RKO (cell line): ENCODE measurements at places on chromosomes 2 and 18.

DNA sequence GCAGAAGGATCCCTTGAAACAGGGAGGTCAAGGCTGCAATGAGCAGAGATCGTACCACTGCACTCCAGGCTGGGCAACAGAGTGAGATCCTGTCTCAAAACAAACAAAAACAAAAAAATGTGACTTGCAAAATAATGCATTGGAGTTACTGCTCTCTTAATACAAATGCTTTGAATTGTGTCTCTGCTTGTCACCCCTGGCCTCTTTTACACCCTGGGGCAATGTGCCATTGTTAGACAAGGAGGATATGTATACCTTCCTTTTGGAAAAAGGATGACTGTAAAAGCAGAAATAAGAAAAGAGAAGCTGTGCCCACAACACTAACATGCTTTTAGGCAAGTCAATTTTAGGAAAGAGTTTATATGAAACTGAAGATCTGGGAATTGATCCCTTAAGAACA is 20.8 kb upstream of the C2orf74 start:
- no peak for DNase-seq

- DNase-seq, result no peak
Measured at GRCh38 chr2:150475479-150476250, 11.8 kb downstream of the RND3 start.

GRCh38 chr2:176205126-176205525 is 16.7 kb downstream of the HOXD1 start:
- no peak for DNase-seq

DNA sequence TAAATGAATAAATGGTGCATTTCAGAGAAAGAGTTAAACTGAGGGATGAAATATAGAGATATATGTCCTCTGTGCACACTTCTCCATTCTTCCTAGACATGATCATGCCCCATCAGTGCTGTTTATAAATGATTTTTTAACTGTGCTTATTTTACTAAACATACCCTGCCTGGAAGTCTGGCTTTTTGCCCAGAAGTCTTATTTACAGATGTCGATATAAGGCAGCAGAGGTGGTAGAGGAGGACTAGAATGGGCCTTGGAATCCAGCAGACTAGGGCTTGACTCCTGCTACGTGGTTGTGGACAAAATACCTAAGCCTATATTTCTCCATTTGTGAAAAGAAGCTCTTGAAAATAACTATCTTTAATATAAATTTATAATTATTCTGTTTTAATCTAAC is 355.5 kb downstream of the RAD51AP2 start:
- DNase-seq, result no peak

GRCh38 chr18:7604361-7604760 is 37.2 kb downstream of the PTPRM start:
- DNase-seq, result no peak

DNA sequence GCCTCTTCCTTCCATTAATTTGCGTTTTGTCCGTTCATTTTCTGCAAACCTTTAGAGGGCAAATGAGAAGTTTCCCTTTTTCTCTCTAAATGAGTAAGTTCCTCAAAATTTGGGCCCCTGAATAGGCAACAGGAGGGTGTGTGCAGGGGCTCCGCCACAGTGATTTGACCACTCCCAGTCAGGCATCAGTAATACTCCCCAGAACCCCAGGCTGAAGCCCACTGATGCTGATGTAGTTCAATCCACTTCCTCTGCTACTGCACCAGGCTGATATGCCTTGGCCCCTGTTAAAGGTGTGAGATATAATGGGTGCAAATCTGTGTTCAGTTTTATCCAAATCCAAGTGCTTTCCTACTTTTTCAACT is 1150.0 kb downstream of the RPIA start:
- DNase-seq, result no peak

DNA sequence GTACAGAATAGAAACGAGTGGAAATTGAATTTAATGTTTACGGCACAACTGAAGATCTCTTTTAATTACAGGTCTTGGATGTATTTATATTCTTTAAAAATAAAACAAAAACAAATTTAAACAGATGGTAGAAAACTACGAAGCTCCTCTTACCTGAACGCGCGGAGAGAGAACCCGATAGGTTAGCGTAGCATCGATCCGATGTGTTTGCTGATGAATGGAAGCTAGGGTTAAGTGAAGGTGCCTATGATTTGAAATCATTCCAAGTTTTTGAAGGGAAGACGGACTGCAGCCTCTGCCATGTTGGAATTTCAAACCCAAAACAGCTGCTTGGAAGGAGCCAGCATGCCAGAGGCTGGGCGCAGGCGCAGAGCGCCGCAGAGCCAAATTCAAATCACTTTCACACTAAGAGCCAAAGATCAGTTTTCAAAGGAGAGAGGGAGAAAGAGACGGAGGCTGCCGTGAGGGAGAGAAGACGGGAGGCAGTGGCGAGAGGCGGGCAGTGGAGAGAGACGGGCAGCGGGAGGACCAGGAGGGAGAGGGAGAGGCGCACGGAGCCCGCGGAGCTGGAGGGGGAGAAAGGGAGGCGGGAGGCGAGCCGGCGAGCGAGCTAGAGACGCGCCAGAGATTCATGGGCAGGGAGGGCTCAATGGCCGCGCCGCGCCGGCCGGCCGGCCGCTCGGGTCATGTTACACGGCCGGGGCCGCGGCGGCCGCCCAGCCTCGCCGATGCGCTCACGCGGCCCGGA is at the start of gene FIGN:
Gene FIGN (minus strand): TSS at position 324 of the 748 bp plus-strand sequence. CDS start 1,081 bp downstream, outside the sequence.
- DNase-seq, result no peak

GRCh38 chr2:30152385-30152784 is 5.6 kb downstream of the YPEL5 start:
- no peak for DNase-seq

DNA sequence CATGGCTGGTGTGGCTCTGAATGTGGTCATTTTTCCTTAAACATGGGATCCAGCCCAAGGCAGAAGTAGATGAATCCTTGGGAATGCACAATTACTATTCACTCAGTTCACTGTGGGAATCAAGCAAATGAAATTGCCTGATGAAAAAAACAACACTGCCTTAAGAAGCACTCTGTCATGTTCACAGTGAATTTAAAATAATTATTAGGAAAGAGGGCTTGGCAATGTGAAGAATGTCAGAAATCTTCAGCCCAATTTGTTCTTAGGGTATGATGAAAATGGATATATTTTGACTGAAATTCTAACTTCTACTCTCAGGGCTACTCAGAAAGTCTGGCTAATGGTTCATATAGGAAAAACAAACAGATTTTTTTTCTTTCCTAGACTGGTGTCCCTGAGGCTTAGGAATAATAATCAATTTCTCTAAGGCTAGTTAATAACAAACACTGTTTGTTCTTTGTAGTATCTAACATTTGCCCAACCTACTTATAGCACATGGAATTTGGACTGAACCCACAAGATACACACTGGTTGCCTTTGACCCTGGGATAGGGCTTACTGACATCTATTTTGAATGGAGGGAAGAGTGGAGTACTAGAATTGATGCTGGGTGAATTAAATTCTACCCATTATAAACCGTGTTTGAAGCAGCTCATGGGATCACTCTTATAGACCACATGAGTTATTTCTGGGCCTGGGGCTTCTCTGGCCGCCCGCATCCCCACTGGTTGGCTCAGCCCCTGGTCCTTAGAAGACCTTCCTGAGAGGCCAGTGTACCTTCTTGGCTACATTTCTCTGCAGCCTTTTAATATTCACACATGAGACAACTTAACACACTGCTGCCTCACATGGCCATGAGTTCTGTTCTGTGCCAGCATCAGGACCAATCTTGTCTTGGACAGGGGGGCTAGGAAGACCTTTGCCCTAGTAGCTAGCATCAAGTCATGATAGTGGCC is 8.3 kb upstream of the MRPL33 start:
- no peak for DNase-seq

DNA sequence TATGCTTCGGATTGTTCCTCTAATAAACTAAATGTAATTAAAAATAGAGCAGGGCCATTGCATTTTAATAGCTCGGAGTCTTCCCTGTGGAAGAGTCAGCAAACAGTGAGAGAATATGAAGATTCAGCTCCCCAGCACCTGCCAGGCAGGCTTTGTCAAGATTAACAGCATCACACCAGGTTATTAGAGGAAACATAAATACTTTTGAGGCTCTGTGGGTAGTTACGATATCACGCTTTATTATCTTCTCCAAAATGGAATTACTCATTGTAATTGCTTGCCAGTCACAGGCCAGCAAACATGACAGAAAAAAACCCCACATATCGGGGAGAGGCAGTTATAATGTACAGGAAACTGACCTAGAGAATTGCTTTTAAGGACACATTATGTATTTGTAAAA is 303.9 kb downstream of the CPS1 start:
- DNase-seq, result no peak

- DNase-seq, result no peak
Measured at GRCh38 chr2:15794608-15795134, 145.7 kb upstream of the MYCN start.

DNA sequence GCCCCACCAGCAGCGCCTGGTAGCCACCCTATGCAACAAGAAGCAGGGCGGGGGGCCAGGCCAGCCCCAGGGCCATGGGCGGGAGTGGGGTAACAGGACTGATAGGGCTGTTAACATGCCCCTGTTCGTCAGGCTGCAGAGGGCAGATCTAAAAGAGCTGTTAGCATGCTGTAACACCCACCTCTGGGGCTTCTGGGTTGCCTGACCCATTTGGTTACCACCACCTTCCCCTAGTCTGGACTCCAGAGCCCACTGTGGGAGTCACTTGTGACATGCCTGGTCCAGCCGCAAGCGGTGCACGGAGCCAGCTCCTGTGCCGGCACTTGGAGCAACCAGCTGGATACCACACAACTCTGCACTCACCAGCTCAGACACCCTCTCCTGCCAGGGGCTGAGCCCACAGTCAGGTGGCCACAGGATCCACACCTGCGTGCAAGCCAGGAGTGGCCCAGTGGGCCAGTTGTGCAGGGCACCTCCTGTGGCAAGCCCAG is 2.1 kb downstream of the METTL8 start:
- no peak for DNase-seq

DNA sequence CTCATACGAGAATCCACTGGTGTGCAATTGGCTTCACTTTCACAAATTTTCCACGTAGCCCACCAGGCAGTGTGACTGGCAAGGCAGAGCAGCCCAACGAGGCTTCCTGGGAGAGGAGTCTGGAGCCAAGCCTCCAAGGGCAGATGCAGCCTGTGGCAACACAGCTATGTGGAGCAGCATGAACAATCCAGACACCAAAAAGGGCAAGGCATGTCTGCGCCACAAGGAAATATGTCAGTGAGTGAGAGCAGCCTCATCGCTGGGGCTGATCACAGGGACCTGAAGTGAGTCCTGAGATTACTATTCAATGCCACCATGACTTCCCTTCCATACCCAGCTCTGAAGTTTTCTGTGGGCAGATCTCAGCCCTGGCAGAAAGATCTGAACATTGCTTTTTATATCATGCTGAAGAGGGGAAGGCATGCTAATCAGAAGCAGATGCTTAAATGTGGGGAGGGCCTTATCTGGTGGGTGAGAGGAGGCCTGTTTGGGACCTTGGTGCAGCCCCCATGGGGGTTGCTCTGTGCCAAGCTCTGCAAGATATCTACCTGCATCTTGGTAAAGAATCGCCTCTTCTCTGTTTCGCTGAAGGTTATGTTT is 40.0 kb upstream of the PUM2 start:
- DNase-seq, result no peak
